ENCODE measurements at places on chromosomes 1 and 21. TPM values are rescaled to one million over a fixed set of nuclear protein-coding genes. Genes with fewer than 3 reads are reported as not detected.

- peak; percentile 46 for DNase-seq
Observed at GRCh38 chr1:106526650-106527049, 529.8 kb upstream of the PRMT6 start.

DNA sequence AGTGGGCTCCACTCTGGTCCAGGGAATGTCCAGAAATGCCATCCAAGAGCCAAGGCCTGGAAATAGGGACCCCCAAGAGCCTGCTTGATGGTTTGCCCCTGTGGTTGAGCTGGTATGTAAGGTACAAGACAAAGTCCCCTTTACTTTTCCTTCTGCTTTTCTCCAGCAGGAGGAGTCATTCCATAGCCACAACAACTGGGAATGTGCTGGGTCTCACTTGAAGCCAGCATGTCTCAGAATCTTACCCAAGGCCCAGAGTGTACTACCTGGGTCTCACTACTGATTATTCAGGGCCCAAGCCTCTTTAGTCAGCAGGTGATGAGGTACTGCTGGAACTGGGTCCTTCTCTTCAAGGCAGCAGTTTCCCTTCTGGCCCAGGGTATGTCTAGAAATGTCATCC, 62.1 kb upstream of the CD55 start:
- DNase-seq: peak; percentile 19

- peak; percentile 63 for DNase-seq
Observed at GRCh38 chr1:17875882-17876280, 120.7 kb downstream of the ACTL8 start.

Gene TMEM240
- 1.1 TPM for total RNA-seq

DNA sequence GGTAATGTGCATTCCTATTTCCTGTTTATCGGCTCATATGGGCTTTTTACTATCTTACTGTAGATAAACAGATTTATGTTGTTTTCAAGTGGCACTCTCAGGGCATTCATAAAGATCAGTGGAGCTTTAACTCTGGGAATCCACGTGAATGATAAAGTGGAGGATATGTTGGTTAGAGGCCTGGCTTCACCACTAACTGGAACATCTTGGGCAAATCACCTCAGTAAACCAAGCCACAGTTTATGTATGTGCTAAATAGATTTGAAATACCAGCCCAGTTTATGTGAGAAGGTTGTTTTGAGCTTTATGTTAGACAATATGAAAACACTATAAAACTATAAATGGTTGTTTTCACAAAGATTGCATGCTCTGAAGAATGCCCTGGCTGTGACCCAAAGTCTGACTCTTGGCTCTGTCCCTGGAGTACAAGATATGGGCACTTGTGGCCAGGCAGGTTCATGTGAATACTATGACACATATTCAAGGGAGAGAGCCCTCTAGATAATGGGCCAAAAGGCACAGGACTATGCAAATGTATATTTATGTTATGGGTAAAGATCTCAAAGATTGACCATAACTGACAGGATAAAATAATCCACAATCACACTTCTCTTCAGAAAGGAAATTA, 36.7 kb downstream of the FAM163A start:
- DNase-seq: no peak

DNA sequence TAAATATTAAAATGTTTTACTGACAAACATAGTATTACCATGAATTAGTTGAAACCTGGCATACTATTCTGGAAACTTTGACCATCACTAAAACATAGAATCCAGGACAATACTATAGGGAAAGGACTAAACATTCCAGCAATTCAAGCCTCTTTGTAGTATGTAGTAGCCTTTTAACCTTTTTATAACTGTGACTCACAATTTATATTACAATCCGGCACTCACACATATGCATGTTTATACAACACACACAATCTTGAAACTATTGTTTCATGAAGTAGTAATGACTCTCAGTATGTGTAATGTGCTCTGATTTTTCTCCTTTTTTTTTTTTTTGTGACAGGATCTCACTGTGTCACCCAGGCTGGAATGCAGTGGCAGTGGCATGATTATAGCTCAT, 64.3 kb downstream of the ANKRD13C start:
- DNase-seq: peak; percentile 71

Gene RIMKLA
- total RNA-seq: not detected

Gene RHD
- 0.28 TPM for total RNA-seq

- peak; percentile 77 for DNase-seq
Observed at GRCh38 chr21:35664683-35665082, 395.6 kb downstream of the SETD4 start.

DNA sequence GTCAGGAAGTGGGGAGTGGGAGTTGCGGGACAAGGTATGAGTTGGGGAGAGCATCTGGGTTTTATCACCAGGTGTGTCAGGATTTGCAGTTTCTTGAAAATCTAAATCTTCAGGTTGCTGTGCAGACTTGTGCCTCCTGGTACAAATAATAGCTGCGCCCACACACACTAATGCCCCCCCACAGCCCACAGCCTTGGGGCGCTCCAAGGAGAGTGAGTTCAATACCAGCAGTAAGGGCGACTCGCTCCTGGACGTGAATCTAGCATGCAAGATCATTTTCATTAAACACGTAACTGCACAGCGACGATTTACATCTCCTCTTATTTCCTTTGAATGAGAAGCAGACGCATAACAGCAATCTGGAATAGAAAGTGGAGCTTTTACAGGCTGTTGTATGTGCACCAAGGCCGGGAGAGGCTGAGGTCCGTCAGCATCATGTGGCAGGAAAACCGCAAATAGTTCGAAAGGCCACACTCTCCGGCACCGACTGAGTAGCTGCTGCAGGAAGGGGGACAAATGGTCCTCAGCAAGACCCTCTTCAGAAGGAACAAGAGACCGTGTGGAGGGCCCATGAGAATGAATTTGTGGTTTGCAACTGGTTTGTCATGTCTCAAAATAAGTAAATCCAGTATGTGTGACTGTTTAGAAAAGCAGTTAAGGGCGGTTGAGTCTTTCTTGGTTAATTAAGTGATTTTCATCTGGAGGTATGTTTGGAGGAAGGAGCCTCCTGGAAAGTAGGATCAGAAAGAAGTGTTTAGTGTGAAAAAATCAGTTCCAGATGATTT, 439.5 kb downstream of the SMYD3 start:
- peak; percentile 54 for DNase-seq

Gene TENT5C
- total RNA-seq: 5.3 TPM

DNA sequence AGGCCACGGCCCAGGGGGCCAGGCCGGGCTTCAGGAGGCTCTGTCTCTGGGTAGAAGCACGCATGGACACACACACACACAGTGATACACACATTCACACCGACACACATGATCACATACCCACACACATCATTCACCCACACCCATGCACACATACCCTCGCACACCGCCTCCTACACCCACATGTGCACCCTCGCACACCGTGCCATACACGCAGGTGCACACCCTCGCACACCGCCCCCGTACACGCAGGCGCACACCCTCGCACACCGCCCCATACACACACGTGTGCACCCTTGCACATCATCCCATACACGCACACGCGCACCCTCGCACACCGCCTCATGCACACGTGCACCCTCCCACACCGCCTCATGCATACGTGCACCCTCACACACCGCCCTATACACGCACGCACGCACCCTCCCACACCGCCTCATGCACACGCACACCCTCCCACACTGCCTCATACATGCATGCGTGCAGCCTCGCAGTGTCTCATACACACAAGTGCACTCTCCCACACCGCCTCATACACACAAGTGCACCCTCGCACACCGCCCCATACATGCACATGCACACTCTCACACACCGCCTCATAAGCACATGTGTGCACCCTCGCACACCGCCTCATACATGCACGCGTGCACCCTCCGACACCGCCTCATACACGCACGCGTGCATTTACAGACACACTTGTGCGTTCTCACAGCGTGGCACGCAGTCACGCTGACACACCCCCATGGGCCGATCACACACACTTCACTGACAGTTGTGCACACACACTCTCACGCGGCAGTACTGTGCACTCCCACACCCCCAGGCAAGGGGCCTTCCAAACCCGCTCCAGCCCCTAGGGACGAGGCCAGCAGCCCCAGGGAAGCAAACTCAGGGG, 128.1 kb downstream of the SIK1 start:
- DNase-seq: no peak

DNA sequence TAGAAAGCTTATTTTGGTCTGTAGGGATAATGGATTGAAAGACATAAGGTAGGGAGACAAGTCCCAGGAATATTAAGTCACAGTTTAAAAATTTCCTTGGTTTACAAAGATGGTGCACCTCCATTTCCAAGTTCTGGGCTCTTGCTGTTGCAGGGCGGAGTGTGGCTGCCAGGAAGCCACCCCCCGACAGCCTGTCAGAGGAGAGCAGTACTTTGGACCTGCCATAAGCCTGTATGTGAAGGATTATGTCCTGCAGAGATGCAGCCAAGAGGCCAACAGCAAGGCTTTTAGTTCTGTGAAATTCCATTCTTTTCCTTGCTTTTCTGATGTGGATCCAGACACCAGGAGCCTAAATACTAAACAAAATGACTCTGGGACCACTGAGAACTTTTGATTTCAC, 31.9 kb upstream of the GTF2B start:
- no peak for DNase-seq

DNA sequence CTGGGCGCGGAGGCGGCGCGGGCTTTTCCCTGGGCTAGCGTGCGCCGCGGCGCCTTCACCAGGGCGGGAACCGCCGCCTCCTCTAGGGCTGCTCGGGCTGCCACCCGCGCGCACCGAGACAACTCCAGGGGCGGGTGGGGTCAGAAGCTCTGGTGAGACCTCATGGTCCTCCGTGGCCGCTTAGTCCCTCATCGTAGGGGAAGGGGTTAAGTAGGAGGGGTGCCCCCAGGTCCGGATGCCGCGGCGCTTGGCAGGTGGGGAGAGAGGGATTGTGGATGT, 559 bp downstream of the SERTAD4 start:
- no peak for DNase-seq

DNA sequence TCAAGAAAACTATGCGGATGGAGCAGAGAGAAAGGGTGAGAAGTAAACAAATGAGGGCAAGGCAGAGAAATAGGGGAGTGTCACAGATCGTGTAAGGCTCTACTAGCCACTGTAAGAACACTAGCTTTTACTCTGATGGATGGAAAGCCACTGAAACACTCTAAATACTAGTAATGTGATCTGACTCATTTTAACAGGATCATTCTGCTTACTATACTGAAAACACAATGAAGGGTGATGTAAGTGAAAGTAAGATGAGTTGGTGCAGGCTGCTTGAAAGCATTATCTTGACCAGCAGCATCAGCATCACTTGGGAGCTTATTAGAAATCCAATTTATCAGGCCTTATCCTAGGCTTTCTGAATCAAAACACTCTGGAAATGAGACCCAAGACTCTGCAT, 32.7 kb downstream of the TUT4 start:
- peak; percentile 86 for DNase-seq

GRCh38 chr1:155093911-155094621, 15.4 kb downstream of the EFNA3 start:
- peak; percentile 45 for DNase-seq

- peak; percentile 96 for DNase-seq
Observed at GRCh38 chr1:109933856-109934711, 23.4 kb downstream of the CSF1 start.

Gene SIKE1
- total RNA-seq: 49.1 TPM

DNA sequence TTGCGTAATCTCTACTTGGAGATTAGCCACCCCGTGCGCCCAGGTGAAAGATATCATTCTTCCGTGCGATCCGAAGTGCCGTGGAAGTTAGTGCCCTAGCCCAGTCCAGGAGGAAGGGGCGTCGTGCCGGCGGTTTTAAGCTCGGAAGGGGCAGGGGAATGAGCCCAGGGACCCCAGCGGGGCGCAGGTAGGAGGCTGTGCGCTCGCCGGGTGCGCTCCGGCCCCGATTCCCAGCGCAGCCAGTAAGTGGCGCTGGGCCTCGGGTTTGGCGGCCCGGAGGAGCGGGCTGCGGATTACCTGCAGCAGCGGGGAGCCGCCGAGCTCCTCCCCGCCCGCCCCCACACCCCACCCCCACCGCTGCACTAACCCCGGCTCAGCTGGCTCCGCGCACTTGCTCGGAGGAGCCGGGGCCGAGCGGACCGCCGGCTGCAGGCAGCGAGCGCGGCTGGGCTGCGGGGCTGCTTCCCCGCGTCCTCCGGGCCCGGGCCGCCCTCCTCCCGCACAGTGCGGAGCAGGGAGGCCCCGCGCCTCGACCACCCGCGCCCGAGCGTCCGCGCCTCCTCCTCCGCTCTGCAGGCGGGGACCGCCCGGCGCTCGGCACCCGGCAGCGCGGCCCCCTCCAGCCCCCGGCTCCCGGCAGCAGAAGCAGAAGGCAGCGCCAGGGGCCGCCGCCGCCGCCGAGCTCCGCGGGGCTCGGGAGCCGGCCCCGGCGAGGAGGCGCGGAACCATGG, at the start of gene RYR2:
Gene RYR2, plus strand, starts transcription at position 390 of the 731 bp plus-strand sequence. Its CDS starts 338 bp downstream, at position 728.
- DNase-seq: no peak

DNA sequence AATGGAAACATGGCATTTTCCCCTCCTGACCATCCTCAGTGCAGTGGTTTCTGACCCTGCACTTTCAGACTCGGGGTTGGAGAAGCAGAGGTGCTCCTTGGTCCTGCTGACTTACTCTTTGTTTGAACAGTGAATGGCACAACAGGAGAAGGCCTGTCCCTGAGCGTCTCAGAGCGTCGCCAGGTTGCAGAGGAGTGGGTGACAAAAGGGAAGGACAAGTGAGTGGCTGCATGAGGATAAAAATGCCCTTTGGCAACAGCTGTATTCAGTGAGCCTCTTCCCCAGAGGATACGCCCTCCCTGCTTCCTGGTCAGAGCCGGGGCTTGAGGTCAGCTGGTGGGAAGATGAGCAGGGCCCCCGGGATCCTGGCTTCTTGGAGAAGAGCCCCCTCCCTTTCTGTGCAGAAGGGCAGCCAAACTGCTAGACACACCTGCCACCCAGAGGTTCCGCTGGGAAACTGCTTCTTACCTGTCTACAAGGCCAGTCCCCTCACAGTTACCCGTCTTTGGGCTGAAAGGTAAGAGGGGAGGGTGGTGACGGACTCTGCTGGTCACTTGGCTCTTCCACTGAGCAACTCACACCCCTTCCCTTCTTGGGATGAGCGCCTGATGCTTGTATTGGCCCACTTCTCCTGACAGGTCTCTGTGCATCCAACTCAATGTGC, 16.6 kb downstream of the NPL start:
- no peak for DNase-seq

Gene C8B
- not detected for total RNA-seq

GRCh38 chr1:9294910-9295636, 2.4 kb downstream of the SPSB1 start:
- peak; percentile 76 for DNase-seq

DNA sequence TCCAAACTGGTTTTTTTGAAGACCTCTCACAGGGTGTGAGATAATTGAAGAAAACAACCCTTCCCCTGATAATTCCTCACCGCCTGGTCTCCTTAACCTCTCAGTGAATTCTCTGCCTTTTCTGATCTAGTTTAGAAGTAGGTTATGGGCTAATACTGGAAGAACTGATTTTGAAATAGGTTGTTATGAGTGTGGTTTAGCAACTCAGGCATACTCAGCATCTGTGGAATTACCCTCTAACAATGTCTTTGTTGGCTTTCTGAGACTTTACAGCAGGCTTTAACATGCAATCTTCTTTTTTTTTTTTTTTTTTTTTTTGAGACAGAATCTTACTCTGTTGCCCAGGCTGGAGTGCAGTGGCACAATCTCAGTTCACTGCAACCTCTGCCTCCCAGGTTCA, 10.3 kb upstream of the PLD5 start:
- DNase-seq: no peak

Gene RBP7
- total RNA-seq: not detected

Gene RGSL1
- total RNA-seq: not detected
